Smooth muscle cell of the brain vasculature (primary cell): ENCODE measurements at places on chromosomes 16 and 17.
A peak's percentile ranks its signal among the peaks of the same experiment; 100 is the strongest.

DNA sequence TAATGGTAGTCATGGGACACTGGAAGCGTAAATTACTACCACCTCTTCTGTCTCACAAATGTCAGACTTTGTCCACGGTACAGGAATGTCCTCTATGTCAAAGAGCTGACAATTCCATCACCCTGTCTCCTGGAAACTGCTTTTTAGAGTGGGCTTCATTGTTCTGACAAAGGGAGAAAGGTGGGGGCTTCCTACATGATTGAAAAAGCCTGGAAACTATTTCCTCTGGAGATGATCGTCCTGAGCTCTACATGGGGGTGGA, 53.1 kb downstream of the VAT1L start:
- no peak for DNase-seq

DNA sequence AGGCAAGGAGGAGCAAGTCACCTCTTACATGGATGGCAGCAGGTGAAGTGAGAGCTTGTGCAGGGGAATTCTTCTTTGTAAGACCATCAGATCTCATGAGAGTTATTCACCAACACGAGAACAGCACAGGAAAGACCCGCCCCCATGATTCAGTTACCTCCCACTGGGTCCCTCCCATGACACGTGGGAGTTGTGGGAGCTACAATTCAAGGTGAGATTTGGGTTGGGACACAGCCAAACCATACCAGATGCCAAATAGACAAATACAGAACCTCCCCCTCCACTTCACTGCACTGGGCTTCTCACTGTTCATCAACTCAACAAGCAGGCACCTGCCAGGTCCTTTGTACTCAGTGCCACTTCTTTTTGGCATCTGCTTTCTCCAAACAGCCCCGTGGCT, 100.2 kb downstream of the WSCD1 start:
- DNase-seq, result no peak

DNA sequence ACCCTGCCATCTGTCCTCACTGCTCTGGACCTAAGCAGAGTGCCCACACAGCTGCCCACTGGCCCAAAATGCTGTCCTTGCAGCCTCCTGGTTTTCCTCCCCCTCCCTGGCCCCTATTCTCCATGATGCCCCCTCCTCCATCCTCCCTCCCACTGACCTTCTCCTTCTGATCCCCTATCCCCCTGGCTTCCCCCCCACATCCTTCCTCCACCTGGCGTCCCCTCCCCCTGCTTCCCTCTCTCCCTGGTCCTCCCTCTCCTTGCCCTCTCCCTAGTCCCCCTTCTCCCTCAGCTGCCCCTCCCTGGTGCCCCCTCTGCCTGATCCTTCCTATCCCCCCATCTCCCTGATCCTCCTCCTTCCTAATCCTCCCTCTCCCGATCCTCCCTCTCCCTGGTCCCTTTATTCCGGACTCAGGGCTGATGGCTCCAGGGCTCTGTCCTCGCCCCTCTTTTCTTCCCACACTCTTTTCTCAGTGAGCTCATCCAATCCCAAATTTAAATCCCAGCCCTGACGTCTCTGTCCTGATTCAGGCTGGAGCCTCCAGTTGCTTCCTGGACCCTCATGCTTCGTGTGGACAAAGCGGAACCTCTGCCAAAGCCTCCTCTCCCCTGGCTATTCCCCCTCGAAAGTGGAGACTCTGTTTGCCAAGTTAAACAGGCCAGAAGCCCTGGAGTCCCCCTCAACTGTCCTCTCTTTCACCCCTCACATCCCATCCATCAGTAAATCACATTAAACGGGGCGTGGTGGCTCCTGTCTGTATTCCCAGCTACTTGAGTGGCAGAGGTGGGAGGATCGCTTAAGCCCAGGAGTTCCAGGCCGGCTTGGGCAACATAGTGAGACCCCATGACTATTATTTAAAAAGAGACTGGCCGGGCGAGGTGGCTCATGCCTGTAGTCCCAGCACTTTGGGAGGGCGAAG, 18.1 kb upstream of the RHBDF2 start:
- no peak for DNase-seq

DNA sequence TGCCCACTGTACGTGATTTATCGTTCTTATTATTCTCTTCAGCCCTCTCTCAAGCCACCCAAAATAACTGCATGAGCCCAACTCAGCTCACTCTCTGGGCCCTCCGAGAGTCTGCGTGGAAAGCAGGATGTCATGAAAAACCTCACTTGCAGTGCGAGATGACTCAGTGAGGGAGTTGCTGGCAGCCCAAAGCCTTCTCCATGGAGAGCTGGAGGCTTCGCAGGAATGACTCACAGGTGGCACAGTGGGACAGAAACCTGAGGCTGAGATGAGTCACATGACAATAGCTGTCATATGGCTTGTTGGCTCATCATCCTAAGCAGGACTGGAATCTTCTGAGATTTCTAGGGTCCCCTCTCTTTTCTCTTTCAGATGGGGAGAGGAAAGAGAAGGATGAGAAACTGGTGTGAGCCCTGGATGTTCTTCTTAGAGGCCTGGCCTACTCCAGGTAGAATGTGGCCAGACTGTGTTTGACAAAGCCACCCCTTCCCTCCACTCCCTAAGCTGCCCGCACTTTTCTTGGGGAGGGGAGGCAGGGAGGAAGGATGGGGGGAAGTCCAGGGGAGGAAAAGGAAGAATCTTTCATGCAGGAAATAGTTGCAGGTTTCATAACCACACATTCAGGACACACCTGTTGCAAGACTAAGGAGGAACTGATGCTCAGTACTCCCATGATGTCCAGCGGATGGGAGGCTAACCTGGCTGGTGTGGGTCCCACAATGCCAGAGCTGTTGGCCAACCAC, 160.6 kb upstream of the RPL38 start:
- peak; percentile 51 for DNase-seq

DNA sequence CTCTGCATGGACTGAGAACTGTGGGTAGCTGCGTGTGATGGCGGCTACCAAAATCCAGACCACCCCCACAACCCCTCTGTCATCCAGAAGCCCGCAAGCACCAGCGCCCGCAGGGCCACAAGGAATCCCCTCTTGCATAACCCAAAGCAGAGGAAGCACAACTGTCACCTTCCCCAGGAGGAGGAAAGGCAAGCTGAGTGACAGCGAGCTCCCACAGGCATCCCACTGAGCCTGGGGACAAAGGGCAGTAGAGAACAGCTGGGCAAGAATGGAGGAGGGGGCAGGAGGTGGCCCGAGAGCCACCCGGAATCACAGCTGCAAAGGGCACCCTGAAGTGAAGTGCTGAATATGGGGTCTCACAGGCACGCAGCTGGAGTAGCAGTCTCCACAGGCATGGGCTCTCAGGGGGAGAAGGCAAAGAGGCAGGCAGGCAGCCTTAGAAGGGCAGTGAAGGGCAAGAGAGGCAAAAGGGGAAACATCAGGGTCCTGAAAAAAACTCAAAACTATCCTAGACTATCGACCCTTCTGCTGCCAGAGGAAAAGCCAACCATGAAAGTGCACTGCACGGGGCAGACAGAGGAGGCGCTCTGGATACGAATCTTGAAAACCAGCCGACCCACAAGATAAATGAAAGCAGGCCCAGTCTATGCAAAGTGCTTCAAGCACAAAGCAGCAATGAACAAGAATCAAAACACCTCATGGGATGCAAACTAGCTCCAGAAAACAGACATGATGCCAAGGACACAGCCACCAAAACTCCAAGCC, 17.1 kb downstream of the USP36 start:
- no peak for DNase-seq

DNA sequence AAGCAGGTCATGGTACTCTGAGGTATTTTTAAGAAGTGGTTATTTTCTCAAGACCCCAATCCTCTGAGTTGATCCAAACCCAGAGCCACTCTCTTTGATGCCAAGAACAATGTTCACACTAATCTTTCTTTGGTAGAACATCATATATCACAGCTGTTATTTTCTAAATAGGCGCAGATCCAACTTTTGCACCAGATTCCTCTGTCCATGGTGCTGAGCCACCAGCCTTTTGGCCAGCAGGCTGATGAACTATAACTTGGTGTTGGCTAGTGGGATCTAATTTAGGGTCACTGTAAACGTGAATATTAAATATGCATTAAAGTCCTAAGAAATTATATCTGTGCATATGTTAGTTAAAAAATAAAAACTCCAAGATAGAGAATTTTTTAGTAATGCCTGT, 7.0 kb upstream of the ZKSCAN2 start:
- DNase-seq, result no peak

GRCh38 chr17:5553479-5553878, 30.8 kb downstream of the NLRP1 start:
- DNase-seq, result no peak

DNA sequence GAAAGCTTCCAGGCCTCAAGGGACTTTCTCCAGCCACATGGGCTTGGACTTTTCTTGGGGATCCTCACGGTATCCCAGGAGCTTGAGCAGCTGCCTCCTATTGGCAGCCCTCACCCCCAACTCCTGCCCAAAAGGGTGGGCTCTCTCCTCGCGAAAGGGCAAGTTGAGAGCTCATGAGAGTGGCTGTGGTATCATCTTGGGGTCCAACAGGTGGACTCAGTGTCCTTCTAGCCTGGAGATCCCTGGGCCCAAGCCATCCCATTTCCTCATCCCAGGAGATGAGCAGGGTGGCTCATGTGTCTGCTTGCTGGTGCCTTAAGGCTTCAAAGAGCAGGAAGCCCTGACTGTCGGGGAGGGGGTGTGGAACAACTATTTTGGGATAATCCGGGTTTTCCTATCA, 17.7 kb downstream of the TBX4 start:
- no peak for DNase-seq

DNA sequence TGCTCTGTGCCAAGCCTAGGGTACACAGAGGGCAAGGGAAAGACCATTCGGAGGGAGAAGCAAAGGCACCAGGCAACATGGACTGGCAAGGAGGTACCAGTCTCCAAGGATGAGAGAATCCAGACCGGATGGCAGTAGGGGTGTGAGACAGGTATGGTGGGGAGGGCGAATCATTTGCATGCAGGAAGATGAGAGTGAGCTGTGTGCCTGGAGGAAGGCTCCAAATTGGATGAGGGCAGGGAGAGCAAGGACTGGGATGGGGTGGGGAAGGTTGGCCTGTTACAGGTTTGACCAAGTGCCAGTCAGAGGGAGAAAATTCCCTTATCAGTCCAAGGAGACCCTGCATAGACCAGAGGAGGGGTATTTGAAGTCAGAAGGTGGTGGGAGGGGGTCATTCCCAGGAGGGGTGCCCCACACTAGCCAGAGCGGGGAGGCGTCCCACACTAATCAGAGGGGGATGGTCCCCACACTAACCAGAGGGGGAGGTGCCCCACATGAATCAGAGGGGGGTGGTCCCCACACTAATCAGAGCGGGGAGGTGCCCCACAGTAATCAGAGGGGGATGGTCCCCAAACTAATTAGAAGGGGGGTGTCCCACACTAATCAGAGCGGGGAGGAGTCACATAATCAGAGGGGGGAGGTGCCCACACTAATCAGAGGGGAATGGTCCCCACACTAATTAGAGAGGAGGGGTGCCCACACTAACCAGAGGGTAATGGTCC, 737 bp downstream of the CANT1 start:
- no peak for DNase-seq

DNA sequence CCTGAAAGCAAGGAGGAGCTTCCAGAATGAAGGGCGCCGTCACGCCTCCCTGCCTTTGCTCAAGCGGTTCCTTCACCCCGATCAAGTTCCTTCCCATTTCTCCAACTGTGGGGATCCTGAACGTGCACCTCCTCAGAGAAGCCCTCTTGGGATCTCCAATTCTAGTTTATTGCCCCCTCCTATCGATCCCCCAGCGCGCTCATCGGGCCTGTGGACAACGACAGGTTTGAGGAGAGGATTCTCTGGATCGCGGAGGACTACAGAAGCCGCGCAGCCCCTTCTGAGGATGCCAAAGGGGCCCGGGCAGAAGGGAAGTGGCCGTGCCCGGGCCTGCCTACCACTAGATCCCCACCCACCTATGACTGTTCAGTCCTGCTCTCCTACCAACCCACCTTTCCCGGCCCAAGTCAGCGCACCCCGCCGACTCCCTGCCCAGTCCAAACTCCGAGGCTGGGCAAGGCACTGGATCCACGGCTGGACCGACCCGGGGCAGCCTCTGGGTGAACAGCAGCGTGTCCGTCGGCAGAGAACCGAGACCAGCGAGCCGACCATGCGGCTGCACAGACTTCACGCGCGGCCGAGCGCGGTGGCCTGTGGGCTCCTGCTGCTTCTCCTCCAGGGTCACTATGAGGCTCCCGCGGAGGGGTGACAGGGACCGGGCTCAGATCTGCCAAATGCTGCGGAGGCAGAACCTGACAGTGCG, 12.8 kb upstream of the CES3 start:
- no peak for DNase-seq
